Activated T-cell treated with anti-CD3 and anti-CD28 coated beads for 4 hours (primary cell): ENCODE measurements at places on chromosomes 12 and 14.
A peak's percentile ranks its signal among the peaks of the same experiment; 100 is the strongest.

- no peak for DNase-seq
Observed at GRCh38 chr12:89029961-89030360, 322.3 kb downstream of the DUSP6 start.

GRCh38 chr12:98684199-98684598 lies 39.1 kb downstream of the APAF1 start:
- no peak for DNase-seq

DNA sequence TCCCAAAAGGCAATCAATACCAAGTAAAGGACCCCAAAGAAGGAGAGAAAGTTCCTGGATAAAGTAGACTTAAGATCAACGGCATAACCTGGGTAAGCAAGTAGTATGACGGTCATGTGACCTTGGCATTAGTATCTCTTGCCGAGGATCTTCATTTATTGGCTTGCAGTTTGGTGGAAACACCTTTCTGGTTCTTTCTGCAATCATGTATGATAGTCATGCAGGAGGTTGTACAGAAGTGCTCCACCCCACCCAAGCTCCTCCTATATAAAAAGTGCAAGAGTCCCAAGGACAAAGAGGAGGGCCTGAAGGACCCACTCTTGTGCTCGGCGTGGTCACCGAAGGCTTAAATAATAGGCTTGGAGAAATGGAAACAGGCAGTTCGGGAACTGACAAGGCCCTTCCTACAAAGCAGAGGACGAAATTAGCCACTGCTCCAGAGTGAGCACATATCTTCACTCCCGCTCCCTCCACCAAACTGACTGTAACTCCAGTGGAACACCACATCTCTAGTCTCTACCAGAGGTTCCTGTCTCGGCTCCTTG lies 750 bp downstream of the CS start:
- DNase-seq: peak; percentile 2

DNA sequence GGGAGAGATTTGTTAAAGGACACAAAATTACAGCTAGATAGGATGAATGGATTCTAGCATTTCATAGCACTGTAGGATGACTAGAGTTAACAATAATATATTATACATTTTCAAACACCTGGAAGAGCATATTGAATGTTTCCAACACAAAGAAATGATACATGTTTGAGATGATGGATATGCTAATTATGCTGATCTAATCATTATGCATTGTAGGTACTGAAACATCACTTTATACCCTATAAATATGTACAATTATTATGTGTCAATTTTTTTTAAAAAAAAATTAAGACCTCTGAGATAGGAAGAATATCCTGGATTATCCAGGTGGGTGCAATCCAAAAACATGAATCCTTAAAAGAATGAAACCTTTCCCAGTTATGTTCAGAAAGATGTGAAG lies 100.3 kb upstream of the CPNE8 start:
- DNase-seq: no peak

- no peak for DNase-seq
Observed at GRCh38 chr12:122355706-122356105, 66.8 kb downstream of the CLIP1 start.

- DNase-seq: no peak
Observed at GRCh38 chr12:108193917-108194316, 64.8 kb downstream of the WSCD2 start.

- DNase-seq: no peak
Observed at GRCh38 chr12:78888568-78888967, 24.0 kb downstream of the SYT1 start.

GRCh38 chr12:132006056-132006680 lies 56.4 kb downstream of the EP400 start:
- no peak for DNase-seq

DNA sequence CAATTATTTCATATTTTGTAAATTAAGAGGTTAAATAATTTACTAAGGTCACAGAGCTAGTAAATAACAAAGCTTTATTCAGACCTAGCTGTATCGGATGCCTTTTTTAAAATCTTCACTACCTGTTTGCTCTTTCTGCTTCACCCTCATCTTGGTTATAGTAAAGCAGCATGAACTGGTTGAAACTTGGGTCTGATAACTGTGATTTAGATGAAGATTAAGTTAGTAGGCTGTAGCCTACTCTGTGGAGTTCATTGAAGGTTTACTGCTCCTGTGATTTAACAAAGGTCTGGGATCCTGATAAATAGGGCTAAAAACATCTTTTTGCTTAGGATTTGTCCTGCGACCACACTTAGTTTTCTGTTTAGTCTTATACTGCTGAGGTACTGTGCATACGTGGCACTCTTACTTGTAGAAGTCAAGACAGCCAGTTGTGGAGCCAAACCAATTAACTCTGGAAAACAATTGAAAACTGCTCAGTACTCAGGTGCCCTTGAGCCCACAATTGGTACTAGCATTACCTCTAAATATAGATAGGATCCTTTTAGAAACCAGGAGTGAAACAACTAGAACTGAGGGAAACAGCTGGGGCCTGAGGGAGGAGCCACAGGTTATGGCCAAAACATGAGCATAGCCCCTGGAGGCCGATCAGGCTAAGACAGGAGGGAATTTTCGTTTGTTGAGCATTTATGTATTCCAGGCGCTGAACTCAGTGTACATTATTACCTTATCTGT lies 2.3 kb downstream of the SPATS2 start:
- no peak for DNase-seq

GRCh38 chr12:73301530-73301929 lies 1029.4 kb downstream of the TRHDE start:
- no peak for DNase-seq

- DNase-seq: no peak
Observed at GRCh38 chr12:508795-509194, 49.1 kb downstream of the B4GALNT3 start.

DNA sequence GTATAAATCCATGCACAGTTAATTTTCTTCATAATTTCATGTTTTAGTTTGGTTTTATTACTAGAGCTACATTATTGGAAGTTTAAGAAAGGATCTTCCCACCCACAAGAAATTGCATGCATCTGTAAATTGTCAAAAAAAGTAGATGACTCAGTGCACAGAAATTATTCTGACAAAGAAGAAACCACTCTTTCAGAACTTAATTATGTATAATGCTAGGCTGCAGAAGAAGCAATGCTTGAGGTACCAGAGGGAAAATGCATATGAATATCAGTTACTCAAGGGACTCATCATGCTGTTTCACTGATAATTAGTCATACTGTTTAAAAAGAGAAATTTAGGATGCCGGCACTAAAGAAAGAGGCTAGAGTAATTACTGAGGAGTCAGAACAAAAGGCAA lies 147.0 kb downstream of the SLC16A7 start:
- no peak for DNase-seq

DNA sequence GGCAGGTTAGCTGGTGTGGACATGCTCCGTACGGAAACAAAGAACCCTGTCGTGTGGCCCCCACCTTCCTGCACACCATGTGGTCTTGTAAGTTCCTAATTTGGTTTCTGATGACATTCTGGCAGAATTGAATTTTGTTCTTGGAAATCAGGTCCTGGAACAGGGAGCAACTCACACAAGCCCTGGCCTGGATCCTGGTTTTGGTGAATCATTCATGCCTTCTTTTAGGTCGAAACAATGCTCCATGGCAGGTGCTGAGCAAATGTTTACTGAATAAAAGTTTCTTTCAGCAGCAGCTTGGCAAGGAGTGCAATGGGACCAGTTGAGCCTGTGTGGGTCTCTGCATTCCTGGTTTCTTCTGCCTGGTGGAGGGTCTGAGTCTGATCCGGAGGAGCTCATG lies 978.4 kb downstream of the BCL11B start:
- no peak for DNase-seq

DNA sequence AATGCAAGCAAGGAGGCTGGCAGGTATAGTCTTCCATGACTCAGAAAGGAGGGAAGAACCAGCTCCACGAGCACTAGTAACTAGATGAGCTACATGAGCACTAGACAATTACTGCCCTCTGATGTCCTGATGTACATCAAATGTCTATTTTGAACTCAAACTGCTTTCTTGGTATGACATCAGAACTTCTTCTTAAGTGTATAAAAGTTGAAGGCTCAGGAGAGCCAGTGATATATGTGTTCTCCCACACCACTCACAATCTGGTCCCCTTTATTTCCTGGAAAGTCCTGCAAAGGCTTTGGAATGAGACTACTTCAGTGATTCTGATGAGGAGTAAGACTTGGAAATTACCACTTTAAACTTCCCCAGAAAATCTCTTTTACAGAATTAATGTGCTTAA lies 18.5 kb upstream of the DHRS7 start:
- DNase-seq: no peak

DNA sequence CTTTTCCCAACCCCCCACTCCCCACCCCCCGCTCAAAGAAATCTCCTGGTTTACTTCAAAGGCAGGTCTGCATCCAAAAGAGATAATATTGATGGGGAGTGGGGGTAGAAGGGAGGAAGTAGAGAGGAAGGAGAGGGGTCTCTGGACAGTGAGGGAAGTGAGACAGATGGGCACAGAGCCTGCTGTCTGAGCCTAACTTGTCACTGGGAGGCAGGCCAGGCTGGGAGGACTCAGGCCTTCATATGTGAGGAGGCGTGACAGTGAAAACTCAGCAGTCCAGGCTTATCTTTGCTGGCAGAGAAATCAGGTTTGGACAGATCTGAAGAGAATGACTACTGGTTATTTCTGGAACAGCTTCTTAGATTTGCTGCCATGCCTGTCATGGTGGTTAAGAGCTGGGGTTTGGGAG lies 192.3 kb downstream of the NUAK1 start:
- no peak for DNase-seq

DNA sequence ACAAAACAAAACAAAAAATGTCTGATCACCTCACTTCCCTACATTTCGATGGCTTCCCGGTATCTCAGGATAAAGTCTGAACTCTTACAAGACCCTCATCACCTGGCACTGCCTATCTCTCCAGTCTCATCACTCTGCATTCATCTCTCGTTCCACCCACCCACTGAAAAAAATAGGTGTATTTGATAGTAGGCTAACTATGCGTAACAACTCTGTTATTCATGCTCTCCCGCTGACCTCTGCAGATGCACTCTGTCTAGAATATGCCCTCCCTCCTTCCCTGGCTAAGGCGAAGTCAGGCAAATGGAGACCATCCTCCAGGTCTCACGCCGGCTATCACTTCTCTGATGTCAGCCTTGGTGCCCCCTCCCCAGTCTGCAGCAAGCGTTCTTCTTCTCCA lies 44.9 kb downstream of the EFCAB11 start:
- DNase-seq: no peak

GRCh38 chr12:768434-768833 lies 16.1 kb downstream of the WNK1 start:
- no peak for DNase-seq

DNA sequence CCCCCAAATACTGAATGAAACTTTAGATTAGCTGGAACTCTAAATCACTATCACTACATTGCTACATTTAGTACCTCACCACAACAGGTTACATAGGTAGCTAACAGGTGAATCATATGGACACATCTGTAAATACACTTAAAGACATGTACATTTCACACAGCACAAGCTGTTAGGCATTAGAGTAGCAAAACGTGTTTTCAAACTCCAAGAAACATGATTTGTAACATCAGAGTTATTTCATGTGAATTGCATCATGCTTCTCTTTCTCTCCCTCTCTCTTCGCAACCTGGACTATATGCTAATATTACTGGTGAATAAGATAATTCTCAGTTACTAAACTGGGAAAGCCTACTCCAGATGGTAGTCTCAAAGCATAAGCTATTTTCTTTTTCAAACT lies 4.3 kb downstream of the SEL1L start:
- no peak for DNase-seq

DNA sequence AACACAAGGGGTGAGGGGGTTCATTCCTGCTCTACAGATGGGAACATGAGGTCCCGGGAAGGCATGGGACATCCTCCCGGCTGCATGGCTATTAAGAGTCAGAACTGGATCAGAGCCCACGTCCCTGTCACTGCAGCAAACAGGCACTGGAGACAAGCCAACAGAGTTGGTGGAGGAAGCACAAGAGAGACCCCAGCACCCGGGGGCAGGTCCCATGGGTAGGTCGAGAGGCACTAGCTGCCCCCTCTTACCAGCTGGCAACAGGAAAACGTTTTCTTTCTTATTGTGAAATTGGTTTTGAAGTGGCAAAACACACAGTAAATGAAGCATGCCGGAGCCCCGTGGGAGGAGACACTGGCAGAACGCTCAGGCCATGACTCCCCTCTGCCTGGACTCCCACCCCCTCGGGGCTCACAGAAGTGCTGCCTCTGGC lies 43.6 kb downstream of the SYNE3 start:
- no peak for DNase-seq

- no peak for DNase-seq
Observed at GRCh38 chr12:31950088-31950487, 9.1 kb upstream of the RESF1 start.

GRCh38 chr14:33682760-33683159 lies 268.1 kb downstream of the EGLN3 start:
- DNase-seq: no peak

- no peak for DNase-seq
Observed at GRCh38 chr14:105935384-105935783, 409.0 kb downstream of the TMEM121 start.

DNA sequence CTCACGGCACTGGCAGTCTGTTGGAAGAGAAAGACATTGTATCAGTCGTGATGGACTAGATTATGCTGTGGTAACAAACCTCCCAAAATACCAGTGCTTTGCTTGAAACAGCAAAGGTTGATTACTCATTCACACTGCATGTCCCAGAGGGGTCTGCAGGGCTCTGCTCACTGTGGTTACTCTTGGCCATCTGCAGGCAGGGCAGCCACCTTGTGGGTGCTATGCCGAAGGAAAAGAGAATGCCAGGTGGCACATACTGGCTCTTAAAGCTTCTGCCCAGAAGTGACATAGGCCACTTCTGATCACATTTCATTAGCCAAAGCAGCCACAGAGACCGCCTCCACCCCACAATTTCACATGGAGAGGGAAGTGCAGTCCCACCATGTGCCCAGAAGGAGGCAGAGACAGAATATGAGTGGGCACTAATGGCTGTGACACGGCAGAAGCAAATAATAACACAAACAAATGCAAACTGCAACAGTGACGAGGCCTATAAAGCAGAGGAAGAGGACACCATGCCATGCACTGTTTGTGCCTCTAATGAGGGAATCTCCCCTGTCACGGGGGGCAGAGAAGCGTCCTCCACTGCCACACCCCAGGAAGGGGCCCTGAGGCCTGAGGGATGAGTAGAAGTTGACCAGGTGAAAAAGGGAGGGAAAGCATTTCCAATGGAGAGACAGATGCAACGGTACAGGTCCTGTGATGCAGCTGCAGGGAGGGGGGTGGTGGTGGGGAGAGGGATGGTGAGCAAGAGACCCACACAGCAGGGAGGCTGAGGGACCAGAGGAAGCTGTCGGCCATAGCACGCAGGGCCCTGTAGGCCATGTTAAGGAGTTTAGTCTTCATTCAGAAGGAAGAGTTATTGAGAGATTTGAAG lies 51.7 kb upstream of the KICS2 start:
- no peak for DNase-seq

GRCh38 chr14:51666826-51667225 lies 15.1 kb downstream of the FRMD6 start:
- DNase-seq: no peak
